ENCODE measurements at places on chromosomes 5 and 9.

- DNase-seq, result no peak
These were observed 6.5 kb downstream of the TRAF1 start for GRCh38 chr9:120919843-120920805.

DNA sequence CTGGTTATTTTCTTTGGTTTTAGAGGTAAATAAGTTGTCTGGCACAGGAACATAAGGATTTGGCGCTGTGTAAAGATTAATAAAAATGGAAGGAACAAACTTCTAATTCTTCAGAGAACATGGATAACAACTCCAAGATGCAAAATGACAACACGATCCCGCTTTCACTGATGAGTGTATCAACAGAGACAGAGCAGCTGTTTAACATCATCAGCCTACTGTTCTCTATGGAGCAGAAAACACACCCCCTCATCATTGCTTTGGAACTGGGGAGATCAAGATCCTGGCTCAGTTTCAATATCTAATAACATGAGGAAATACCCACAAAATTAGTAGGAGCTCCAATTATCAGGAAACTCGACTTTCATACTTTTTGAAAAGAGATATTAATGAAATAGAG is 8.3 kb upstream of the GAS1 start:
- DNase-seq, result no peak

DNA sequence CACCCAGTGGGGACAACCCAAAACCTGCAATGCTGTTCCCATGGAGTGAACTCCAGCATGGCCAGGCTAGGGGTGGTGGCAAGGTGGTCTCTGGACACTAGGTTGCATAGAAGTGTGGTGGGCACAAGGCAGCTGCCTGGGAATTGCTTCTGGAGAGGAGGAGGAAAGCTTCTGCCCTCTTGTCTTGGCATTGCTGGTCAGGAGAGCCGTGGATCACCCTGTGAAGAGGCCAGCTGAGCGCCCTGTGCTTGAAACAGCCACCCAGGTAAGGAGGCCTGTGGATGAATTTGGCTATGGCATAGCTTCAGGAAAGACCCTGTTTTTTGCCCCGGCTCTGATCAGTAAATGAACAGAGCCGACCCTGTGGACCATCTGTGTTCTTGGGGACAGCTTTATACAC is 273.1 kb downstream of the HSPA4 start:
- no peak for DNase-seq

- no peak for DNase-seq
These were observed 90.9 kb downstream of the CDO1 start for GRCh38 chr5:115725522-115725921.

GRCh38 chr5:624118-624950 is 12.2 kb downstream of the CEP72 start:
- no peak for DNase-seq
